ENCODE measurements at places on chromosomes 5 and 9.

DNA sequence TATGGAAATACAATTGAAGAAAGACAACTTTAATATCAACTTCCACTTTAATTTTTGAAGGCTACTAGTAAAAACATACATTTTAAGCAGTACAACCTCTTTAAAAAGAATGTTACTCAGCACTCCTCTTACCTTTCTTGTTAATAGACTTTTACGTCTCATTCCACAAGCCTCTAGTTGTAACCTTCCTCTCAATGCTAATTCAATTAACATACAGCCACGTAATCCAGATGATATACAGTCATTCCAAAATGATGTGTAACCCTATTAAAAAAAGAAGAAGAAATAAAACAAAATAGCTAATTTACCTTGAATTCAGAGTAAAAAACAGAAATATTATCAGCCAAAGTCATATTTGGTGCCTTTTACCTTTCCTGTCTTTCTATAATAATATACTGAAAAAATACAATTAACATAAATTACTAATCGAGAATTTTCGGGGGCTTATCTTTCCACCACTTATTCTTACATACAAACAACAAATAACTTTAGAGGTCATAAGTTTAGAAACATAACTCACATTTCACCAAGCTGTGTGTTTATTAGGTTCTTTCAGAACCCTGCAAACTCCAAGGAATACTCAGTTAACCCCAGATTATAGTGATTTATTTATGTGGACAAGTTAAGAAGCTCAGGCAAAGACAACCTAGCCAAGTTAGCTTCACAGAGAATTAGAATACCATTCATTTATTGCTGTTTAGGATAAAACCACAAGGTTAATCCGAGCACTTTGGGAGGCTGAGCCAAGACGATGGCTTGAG, 30.3 kb downstream of the GOLPH3 start:
- no peak for DNase-seq

GRCh38 chr5:40690267-40690666, 10.6 kb downstream of the PTGER4 start:
- DNase-seq, result no peak

DNA sequence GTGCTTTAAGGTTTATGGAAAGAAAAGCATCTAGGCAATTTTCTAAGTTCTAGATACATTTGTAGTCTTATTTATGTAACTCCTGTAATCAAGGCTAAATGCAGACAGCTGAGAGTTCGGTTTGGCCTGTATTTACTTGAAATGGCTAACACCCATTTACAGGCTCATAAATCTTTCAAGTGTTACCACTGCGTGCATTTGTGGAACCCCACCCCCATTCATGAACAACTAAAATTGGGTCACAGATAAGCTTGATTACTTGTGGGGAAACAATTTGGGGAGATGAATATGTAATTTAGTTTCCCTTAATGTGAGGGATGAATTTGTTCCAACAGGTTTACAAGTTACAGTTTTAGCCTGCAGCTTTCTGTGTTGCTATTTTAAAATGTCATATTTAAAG, 360.6 kb downstream of the ARRDC3 start:
- DNase-seq, result no peak

GRCh38 chr5:81420039-81420667, 26.2 kb upstream of the ACOT12 start:
- DNase-seq, result no peak

GRCh38 chr5:122756264-122756911, 18.5 kb upstream of the SNX2 start:
- no peak for DNase-seq

- DNase-seq, result no peak
Observed at GRCh38 chr9:38054653-38055052, 14.4 kb downstream of the SHB start.

- DNase-seq, result no peak
Observed at GRCh38 chr5:179802207-179802883, 4.3 kb downstream of the MGAT4B start.

Data from stimulated activated effector memory CD8-positive, alpha-beta T cell treated with anti-CD3 and anti-CD28 coated beads, Interleukin-12 subunit alpha, Interleukin-12 subunit beta, amount 100 ng/mL, for 72 hours (primary cell).